ENCODE measurements at places on chromosomes 13 and 19.

GRCh38 chr13:47420568-47420967 is 523.7 kb upstream of the HTR2A start:
- DNase-seq, result no peak

- no peak for DNase-seq
Measured at GRCh38 chr19:17688853-17689595, 870 bp upstream of the UNC13A start.

DNA sequence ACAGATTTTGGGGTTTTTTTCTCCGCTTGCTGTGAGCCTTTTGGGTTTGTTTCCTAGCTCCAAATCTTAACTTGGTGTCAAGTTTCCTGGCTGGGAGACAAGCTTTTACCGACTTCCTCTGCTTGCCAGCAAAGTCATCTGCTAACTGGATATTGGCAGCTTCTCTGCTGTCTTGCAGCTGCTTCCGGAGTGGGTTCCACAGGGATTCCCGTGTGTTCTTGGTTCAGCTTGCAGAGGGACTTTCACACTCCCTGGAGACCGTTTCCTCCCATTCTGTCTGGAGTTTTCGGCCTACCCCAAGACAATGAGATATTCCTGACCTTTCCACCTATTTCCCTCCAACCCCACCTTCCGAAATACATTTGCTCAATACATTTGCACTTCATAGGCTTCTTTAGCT is 2.2 kb upstream of the COLGALT1 start:
- DNase-seq, result no peak

GRCh38 chr19:42099336-42099925 is 23.5 kb downstream of the ZNF574 start:
- DNase-seq, result no peak

DNA sequence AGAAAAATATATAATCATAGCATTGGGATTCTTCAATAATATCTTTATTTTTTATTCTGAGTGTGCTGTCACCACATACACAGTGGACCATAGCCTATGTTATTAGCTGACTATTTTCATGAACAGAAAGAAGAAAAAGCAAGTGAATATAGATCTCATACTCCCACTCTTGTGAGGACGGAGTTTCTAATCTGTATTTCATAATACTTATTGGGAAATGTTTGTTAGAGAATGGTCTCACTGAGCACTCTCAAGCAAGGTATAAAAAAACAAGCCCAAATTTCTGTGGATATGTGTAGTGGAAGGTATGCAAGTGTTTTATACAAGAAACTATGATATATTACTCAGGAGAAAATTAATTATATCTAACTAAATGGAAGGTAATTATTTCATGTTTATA is 1218.1 kb downstream of the SLITRK1 start:
- DNase-seq, result no peak
